ENCODE measurements at places on chromosomes 1 and 21.

GRCh38 chr1:147750618-147751217 is 9.7 kb downstream of the GJA5 start:
- DNase-seq, result no peak

- DNase-seq, result no peak
Observed at GRCh38 chr1:1614204-1614953, 921 bp upstream of the MIB2 start.

- DNase-seq, result no peak
Observed at GRCh38 chr1:26302733-26303405, 3.6 kb downstream of the UBXN11 start.

GRCh38 chr1:201226859-201227488 is 36.4 kb downstream of the IGFN1 start:
- no peak for DNase-seq

DNA sequence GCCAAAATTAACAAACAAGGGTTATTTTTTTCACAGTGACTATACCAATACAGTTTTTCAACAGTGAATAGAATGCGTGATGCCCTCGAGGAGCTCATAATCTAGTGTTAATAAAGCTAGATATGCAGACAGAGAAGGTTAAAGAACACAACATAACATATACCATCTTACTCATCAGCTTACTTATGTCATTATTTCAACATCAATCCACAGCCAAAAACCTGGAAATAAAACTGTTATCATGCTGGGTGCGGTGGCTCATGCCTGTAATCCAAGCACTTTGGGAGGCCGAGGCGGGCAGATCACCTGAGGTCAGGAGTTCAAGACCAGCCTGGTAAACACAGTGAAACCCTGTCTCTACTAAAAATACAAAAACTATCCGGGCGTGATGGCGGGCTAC is 6.1 kb downstream of the STX6 start:
- no peak for DNase-seq

DNA sequence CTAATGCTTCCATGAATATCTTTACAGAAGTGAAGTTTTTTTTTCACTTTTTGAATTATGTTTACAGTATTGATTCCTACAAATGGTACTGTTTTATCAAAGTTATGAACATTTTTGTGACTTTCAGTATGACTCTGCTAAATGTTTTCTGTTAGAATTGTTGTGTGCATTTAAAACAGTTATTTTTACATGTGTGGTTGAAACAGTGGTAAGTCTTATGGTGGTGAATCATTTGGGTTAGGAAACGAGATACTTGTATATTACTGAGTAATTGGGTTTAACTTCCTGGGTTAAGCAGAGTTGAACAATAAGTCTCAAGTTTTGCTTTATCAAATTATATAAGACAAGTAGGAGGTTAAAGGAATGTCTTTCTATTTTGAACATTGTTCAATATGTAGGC is 66.8 kb downstream of the VPS13D start:
- DNase-seq, result no peak

GRCh38 chr1:54481201-54481884 is 66.7 kb upstream of the ACOT11 start:
- no peak for DNase-seq

GRCh38 chr1:147640553-147641165 is 29.7 kb downstream of the ACP6 start:
- DNase-seq, result peak; percentile 26

- DNase-seq, result no peak
Observed at GRCh38 chr1:115090540-115090939, 1.2 kb upstream of the TSPAN2 start.

GRCh38 chr1:240426051-240426450 is 185.9 kb downstream of the GREM2 start:
- no peak for DNase-seq

DNA sequence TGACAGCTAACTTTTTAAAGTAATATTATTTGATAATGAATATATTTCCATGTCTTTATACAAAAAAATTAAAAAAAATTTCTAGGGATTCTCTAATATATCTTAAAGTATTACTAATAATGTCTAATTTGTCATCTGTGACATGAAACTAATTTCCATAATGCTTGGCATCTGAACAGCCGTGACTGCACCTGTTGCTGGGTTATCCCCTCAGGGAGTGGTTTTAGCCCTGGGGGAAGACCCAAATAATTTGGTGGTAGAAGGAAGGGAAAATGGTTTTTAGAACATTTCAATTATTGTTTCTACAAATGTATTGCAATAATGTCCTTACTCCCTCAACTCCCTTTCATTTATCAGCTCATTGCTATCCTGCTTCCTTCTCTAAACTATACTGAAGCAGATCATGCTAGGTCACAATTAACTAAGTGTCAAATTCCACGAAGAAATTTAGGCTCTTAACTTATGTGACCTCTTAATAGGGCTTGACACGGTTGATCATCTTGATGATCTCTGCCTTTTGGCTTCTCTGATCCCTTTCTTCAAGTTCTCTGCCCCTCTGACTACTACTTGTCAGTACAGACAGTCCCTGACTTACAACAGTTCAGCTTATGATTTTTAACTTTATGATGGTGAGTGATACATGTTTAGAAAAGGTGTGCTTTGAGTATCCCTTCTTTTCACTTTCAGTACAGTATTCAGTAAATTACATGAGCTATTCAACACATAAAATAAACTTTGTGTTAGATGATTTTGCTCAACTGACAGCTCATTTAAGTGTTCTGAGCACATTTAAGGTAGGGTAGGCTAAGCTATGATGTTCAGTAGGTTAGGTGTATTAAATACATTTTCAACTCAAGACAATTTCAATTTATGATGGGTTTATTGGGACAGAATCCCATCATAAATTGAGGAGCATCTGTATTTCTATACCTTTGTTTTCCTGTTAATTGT is 26.4 kb upstream of the DPH5 start:
- no peak for DNase-seq

DNA sequence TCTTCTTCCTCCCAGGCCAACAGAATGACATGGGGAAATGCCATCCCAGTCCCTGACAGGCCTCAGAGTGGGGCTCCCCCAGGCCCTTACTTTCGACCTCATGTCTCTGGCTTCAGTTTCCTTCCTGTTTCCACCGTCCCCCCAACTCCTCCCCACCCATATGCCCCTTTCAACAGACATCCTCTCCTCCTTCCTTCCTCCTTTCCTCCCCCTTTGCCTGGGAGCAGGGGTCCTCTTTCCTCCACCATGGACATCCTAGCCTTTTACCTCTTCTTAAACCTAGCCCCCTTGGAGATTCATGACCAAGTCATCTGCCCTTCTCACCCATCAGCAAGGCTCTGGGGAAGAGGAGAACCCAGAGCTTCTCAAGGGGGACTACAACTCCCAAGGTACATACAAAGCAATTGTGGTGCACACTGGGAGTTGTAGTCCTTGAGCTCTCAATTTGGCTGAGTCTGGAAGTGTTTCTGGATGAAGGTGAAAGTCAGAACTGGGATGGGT is 4.0 kb downstream of the ZBTB7B start:
- DNase-seq, result no peak

DNA sequence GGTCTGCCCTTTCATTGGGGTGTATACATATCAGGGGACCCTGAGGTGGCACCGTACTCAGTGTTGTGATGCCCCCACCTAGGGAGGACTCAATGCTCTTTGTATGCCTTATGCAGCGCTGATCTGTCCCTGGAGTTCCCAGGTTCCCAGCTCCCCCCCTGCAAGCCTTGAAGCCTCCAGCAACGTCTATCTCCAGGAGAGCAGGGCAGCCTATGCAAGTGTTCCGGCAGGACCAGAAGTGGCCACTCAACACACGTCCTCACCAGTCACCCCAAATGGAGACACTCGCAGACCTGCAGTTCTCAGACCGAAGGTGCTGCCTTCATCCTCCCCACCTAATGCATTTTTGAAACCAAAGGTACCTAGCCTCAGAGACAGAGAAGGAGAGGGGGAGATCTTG is 25.2 kb upstream of the CNTN2 start:
- DNase-seq, result no peak

DNA sequence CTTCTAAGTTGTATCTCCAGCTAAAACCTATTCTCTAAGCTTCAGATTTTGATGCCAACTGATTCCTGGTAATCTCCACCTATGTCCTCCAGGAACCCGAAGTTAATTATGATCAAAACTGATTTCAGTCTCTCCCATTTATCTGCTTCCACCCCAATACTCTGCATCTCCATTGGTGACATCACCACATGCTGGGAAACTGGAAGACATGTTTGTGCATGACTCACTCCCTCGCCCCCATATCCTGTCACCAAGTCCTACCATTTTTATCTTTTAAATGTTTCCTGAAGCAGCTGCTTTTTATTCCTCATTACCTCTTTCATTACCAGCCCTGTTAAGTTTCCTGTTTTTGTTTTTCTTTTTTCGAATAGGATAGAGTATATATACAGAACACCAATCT is 228.5 kb downstream of the LRRC40 start:
- DNase-seq, result no peak

DNA sequence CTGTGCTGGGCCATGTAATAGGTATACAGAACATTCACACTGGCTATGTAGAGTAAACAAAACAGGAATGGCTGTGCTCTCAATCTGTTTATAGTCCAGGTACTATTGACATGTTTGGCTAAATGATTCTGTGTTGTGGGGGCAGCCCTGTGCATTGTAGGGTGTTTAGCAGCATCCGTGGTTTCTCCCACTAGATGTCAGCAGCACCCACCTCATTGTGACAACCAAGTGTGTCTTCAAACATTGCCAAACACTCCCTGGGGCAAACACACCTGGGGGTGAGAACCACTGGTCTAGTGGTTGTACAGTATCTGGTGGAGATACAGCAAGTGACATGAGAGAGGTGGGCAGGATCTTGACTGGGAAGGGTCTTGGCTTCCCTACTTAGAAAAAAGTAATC is 80.4 kb upstream of the SPATA6 start:
- DNase-seq, result no peak

DNA sequence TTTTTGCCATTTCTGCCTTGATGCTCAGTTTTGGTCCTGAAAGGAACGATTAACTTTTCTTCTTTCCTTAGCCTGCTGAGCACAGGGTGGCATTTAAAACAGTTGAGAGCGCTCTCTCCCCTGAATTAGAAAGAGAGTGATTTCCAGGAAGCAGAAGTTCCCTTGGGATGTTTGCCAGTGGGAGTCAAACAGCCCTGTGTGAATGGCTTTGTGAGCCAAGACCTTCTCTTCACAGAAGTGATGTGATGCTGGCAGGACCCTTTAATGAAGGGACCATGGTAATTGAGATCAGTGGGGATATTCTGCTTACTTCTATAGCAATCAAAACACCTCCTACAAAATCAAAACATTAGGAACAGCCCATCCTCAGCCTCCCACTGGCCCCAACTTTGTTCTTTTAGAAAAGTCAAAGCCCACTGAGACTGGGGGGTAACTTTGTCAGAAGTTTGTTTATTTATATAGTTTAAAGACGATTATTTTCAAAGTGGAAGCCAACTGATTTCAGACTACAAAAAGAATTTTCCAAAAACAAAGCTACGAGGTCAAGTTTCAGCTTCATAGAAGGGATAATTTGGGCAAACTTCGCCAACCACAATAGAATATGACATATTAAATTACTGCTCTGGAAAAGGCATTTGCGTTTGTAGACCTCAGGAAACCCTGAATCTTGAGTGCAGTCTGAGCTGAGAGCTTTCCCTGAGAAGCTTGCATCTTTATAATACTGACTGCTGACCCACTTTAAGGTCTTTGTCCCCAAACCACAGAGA is 122.7 kb downstream of the GABPA start:
- peak; percentile 52 for DNase-seq

- no peak for DNase-seq
Observed at GRCh38 chr1:174883409-174883808, 116.3 kb upstream of the CACYBP start.

- no peak for DNase-seq
Observed at GRCh38 chr1:111736548-111737215, 2.5 kb downstream of the INKA2 start.

DNA sequence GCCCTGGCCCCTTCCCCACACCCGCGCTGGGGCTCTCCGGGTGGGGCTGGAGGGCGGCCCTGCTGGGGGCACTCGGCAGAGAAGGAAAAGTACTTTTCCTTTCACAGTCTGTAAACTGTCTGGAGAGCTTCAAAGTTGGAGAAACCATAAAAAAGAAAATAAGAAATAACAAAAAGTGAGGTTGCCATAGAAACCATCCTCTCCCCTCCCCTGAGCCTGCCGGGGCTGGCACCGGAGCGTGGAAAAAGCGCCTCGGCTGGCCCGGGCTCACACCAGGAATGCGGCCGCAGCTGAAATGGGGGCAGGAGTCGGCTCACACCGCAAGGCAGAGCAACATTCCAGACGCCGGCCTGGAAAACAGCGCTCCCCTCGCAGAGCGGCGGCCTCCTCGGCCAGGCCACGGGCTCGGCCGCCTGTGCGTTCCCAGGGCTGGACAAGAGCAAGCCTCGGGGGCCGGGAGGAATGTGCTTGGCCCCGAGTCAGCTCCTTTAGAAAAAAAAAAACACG is 69.2 kb downstream of the MORN1 start:
- DNase-seq, result peak; percentile 61

DNA sequence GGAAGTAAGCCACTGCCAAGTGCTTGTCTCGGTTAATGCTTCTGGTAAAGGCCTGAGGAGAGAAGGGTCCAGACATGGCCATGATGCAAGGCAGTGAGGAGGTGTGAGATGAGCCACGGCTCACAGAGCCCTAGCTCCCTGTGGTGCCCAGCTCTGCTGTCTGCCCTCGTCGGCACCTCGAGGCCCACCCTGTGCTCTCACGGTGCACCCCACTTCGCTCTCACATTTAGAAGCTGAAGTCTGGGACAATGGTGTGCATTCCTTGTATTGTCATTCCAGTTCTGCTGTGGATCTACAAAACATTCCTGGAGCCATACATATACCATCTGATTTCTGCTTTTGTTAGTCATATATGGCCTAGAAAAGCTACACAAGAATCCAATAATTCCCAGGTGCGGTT is 3.3 kb downstream of the NCF2 start:
- no peak for DNase-seq

DNA sequence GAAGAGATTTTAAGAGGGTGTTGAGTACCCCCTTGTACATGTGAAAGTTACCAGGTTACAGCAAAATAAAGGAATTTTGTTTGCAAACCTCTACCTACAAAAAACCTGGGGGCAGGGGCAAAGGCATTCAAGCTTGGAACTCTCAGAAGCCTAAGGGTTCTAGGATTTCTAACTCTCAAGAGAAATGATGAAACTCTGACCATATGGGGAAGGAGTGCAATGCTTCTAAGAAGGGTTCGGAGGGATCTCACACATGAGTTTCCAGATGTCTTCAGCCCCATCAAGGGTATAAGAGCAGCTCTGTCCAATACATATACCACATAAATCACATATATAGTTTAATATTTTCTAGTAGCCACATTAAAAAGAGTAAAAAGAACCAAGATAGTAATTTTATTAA is 7.3 kb upstream of the FCGR2A start:
- DNase-seq, result no peak

- DNase-seq, result no peak
Observed at GRCh38 chr1:224696891-224697765, 81.0 kb downstream of the CNIH3 start.

DNA sequence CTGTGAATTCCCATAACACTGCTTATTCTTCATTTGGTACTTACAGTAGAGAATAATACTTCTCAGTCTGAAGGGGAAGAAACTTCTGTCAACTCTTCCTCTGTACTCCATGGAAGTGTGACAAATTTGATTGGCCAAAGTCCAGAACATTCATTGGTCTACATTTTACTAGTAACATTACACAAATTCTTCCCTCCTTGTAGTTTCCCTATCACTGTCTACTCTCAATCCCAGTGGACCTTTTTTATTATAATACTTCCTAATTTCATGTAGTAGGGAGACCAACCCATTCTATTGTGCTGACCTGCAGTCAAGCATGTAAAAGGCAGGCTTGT is 74.7 kb downstream of the ALG6 start:
- no peak for DNase-seq

Data from smooth muscle cell of the brain vasculature (primary cell).